ENCODE measurements at places on chromosomes 12 and 14.

GRCh38 chr14:48690349-48690748, 895.8 kb downstream of the RPS29 start:
- no peak overlapping the region for H3K27ac ChIP-seq
- DNase-seq: no peak
- H3K4me3 ChIP-seq: no peak overlapping the region
- no peaks in the 10 kb centered on the region for H3K27me3 ChIP-seq
- H3K4me1 ChIP-seq: no peaks in the 10 kb centered on the region

DNA sequence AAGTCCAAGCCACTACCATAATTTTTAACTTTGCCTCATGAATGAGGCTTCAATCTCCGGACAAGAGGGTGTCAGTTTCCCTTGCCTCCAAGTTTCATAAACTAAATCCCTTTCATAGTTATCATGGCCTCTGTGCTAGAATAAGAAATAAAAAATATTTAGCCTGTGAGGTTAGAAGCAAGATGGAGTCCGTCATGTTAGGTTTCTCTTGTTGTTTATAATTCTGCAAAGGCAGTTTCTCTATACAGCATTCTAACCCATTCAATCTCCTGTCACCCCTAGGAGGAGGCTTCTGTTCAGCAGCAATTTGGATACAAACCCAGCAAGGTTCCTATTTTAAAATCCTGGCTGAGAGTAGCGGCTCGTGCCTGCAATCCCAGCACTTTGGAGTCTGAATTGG, 15.8 kb upstream of the RAN start:
- no peaks in the 10 kb centered on the region for H3K36me3 ChIP-seq
- H3K4me3 ChIP-seq: no peak overlapping the region
- DNase-seq: no peak
- H3K27ac ChIP-seq: no peak overlapping the region

DNA sequence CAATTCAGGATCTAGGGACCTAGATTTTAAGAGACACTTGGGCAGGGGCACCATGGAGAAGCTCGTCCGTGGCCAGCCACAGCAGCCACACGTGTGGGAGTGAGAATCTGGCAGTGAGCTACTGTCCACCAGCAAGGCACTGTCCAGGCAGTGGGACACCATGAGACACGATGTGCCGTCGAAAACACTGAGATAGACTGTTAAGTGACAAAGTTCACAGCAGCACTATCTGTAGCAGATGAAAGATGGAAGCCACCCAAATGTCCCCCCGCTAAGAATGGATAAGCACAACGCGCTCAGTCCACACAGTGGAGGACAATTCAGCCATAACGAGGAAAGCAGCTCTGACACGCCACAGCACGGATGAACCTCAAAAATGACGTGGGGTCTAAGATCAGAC, 19.7 kb downstream of the RILPL1 start:
- no peaks in the 10 kb centered on the region for H3K27me3 ChIP-seq
- H3K4me1 ChIP-seq: peaks cover 3% of the 10 kb centered on the region
- no peaks in the 10 kb centered on the region for H3K36me3 ChIP-seq

- DNase-seq: no peak
- H3K27ac ChIP-seq: no peak overlapping the region
- H3K27me3 ChIP-seq: peaks cover 3% of the 10 kb centered on the region
- no peak overlapping the region for H3K4me3 ChIP-seq
- peaks cover 8% of the 10 kb centered on the region for H3K4me1 ChIP-seq
Measured at GRCh38 chr12:57874166-57875108, 27.9 kb upstream of the CTDSP2 start.

DNA sequence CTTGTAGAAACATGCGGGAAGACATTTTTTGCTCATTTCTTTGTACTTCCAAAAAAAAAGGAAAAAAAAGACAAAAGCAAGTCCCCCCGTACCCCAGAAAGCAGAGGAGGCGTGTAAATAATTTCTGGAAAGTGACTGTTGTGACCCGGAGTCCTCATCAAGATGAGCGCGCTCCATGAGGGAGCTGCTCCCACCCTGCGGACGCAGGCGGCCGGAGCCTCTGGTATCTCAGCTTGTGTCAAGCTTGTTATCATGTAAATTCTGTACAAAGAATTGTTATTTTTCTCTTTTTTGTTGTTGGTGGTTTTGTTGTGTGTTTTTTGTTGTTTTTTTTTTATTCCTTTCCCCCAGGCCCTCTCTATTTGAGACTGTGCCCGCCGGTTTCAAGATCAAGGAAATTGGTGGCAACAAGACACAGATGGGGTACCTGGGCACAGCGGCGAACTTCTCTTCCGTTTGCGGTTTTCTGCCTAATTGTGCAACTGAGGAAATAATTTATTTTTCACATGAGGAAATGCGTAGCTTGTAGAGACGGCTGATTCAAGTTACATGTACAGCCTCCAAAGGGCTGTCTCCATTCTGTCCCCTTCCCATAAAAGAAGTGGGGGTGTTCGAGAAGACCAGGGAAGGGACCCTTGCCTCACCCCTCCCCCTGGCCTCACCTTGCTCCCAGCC, 27.0 kb downstream of the HPD start:
- no peaks in the 10 kb centered on the region for H3K4me1 ChIP-seq
- no peak overlapping the region for H3K27ac ChIP-seq
- H3K4me3 ChIP-seq: no peak overlapping the region

DNA sequence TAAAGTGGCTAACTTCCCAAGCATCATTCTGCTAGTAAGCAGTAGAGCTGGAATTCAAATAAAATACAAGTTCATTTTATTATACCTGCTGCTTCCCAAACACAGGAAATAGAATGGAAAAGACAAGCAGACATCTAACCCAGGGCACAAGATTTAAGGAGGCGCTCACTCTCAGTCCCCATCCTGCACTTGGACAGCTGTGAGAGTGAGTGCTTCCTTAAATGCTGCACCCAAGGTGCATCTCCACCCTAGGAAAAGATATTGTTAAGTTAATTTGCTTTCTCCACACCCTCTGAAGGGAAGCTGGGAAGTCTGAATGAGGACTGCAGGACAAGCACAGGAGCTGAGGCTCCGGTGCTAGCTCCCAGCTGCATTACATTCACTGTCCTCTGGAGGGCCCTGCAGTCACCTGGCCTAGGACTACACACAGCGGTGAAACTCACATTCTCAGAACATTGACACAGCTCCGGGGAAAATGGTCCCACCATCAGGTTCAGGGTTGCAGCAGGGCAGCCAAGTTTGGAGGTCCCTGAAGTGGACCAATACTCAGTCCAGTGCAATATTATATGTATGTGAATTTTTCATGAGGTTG, 14.2 kb downstream of the HEBP1 start:
- H3K27me3 ChIP-seq: no peaks in the 10 kb centered on the region
- H3K36me3 ChIP-seq: no peaks in the 10 kb centered on the region
- H3K27ac ChIP-seq: no peak overlapping the region
- H3K4me3 ChIP-seq: no peak overlapping the region
- H3K4me1 ChIP-seq: no peaks in the 10 kb centered on the region

GRCh38 chr12:18502422-18502968, 235.3 kb downstream of the PLCZ1 start:
- no peak overlapping the region for H3K27ac ChIP-seq
- DNase-seq: no peak
- no peaks in the 10 kb centered on the region for H3K4me1 ChIP-seq
- no peak overlapping the region for H3K4me3 ChIP-seq

GRCh38 chr14:52370406-52370935, 56.4 kb downstream of the PTGER2 start:
- H3K4me3 ChIP-seq: no peak overlapping the region
- no peaks in the 10 kb centered on the region for H3K4me1 ChIP-seq
- no peak for DNase-seq
- peaks cover 13% of the 10 kb centered on the region for H3K36me3 ChIP-seq

GRCh38 chr14:90503582-90503981, 106.8 kb downstream of the CALM1 start:
- peaks cover 7% of the 10 kb centered on the region for H3K4me1 ChIP-seq
- no peak overlapping the region for H3K4me3 ChIP-seq
- no peak for DNase-seq
- no peak overlapping the region for H3K27ac ChIP-seq
- no peaks in the 10 kb centered on the region for H3K36me3 ChIP-seq

GRCh38 chr14:59214702-59215302, 26.3 kb downstream of the DAAM1 start:
- no peaks in the 10 kb centered on the region for H3K4me1 ChIP-seq
- no peak overlapping the region for H3K4me3 ChIP-seq
- H3K27me3 ChIP-seq: no peaks in the 10 kb centered on the region
- no peak for DNase-seq

DNA sequence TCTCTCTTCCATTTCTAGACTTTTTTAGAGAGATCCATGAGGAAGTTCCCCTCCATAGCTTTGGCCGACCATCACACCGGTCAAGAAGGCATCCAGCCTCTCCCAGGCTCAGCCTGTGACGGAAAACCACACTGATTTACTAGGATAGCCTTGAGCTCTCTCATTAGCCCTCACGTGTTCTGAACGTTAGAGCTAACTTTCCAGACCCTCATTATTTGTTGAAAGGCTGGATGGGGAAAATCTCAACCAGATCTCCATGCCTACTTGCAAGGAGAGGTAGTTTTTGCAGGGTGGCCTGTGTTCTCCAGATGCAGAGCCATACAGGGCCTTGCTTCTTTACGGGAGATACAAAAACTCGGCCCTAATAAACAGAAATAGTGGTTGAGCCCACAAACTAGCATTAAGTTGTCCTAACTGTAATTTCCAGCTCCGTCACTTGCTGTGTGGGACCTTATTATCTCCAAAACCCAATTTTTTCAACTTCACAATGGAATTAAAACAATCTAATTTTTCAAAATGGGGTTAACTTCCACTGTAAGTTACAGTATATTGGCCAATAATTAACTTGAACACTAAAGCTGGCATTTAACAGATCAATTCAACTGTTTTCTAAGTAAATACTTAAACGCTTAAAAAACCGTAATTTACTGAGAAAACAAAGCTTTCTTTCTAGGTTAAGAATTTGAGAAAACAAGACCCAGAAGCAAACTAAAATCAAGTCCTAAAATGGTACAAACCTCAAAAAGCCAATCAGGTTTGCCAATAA, 65.3 kb downstream of the KLHL28 start:
- H3K4me3 ChIP-seq: peak overlapping the region; percentile 87
- H3K27ac ChIP-seq: peak overlapping the region; percentile 94
- DNase-seq: no peak

DNA sequence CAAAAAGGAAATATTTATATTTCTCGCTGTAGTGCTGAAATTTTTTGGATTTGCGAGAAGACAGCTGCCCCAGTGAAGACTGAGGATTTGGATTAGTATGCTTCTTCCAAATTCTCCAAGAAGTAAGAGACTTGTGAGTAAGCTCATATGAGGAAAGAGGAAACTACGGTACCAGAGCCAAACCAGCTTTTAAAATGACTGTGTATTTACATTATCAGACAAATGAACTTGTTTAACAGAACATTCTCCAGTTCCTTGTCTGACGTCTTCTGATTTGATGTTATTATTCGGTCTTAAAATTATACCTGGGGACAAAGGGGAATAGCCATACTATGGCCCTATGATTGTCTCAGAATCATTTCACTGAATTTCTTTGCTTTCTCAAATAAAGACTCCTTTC, 8.0 kb downstream of the CLEC12B start:
- H3K36me3 ChIP-seq: no peaks in the 10 kb centered on the region
- no peak overlapping the region for H3K27ac ChIP-seq
- H3K27me3 ChIP-seq: peaks cover 15% of the 10 kb centered on the region

DNA sequence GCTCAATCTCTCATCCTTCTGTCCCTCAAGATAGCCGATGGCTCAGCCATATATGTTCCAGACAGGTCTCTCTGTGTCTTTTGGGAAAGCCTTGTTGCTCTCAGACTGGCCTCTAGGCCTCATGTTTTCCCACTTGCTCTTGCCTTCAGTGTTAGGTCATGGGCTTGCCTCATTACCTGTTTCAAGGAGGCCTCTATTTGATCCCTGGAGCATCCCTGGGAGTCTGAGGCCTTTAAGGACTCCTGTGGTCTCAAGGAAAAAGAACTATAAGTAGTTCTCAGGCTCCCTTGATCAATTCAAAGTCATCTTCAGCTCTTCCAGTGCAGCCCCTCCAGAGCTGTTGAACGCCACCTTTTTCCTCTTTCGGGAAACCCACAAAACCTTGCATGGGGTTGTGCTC, 47.9 kb downstream of the NTF3 start:
- no peaks in the 10 kb centered on the region for H3K4me1 ChIP-seq
- no peak for DNase-seq
- H3K27me3 ChIP-seq: no peaks in the 10 kb centered on the region
- H3K36me3 ChIP-seq: no peaks in the 10 kb centered on the region

DNA sequence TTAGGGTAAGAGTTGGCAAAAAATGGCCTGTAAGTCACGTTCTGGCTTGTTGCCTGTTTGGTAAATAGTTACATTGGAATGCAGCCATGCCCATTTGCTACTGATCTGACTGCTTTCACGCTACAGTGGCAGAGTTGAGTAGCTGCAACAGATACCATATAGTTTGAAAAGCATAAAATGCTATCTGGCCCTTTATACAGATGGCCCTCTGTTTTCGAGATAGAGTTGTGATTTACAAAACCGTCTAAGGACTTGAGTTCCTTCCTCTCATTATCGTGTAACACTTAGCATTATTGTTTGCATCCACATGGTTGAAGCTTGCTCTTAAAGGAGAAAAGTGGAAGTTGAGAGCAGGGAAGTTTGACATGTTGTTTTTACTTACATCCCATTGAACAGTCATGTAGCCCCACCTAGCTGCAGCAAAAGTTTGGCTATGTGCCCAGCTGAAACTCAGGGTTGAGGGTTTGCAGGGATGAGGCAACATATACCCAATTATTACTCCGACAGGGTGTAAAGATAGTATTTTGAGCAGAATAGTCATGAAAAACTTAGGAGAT, 11.3 kb upstream of the SCFD1 start:
- H3K36me3 ChIP-seq: peaks cover 20% of the 10 kb centered on the region
- peak; percentile 28 for DNase-seq
- H3K4me3 ChIP-seq: no peak overlapping the region
- H3K4me1 ChIP-seq: no peaks in the 10 kb centered on the region
- H3K27me3 ChIP-seq: no peaks in the 10 kb centered on the region
- no peak overlapping the region for H3K27ac ChIP-seq

DNA sequence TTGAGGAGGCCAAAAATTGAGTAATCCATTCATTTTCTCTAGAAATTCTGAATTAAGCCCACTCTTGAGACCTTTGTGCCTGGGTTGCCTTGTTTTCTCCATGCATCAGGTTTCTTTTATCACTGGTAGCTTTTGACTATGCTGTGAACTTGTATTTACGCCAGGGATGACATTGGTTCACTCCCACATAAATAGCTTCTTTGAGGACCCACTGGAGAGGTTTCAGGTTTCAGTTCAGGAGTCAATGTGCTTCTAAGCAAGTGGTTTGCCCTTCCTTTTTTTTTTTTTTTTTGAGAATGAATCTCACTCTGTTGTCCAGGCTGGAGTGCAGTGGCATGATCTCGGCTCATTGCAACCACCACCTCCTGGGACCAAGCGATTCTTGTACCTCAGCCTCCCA, 10.2 kb upstream of the SLC17A8 start:
- H3K36me3 ChIP-seq: peaks cover 4% of the 10 kb centered on the region
- H3K4me1 ChIP-seq: no peaks in the 10 kb centered on the region
- H3K27ac ChIP-seq: no peak overlapping the region
- H3K27me3 ChIP-seq: peaks cover 9% of the 10 kb centered on the region
- no peak for DNase-seq
- H3K4me3 ChIP-seq: no peak overlapping the region

All from activated CD4-positive, alpha-beta T cell treated with anti-CD3 and anti-CD28 coated beads, Interleukin-2, amount 10 ng/mL, durations not matched to agents 7 days and 5 days (primary cell).